ENCODE measurements at places on chromosomes 4 and X. TPM values are rescaled to one million over a fixed set of nuclear protein-coding genes. Genes with fewer than 3 reads are reported as not detected.

GRCh38 chr4:25843340-25844097 lies 19.3 kb downstream of the SEL1L3 start:
- no peak for DNase-seq

DNA sequence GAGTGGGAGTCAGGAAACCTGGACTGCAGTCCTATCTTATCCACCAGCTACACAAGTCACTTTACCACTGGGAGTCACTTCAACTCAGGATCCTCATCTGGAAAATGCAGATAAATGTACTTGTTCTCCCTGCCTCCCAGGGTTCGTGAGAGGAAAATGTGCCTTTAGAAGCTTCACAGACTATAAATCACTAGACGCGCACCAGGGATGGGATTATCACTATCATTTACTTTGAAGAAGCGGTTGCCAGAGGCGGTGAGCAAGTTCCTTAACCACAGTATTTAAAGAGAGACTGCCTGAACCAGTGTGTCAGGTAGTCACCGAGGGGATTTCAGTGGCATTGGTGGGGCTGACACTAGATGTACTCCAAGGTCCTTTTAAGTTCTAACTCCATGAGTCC lies 219.5 kb downstream of the HS6ST2 start:
- no peak for DNase-seq

GRCh38 chr4:134885436-134885835 lies 683.8 kb upstream of the PABPC4L start:
- DNase-seq = no peak

DNA sequence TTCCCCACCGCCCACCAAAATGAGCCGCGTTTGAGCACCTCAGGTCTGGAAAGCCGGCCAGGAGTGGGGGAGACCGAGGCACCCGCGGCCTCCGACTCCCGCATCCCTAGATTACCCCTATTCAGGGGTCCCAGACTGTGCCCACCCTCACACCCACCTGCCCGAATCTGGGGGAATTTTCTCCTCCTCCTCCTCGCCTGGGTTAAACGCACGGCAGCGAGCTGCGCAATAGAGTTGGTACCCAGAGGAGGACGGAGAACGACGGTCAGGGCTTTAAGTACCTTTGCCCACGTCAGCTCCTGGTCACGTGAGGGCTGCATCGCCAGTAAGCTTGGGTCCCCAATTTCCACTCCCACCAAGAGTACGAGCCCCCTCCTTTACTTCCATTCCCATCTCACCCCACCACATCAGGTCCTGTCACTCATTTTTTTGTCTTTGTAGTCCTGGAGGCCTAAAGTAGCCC lies at the start of gene ARMCX2:
Gene ARMCX2 (minus strand): TSS at position 250 of the 463 bp plus-strand sequence. CDS start 2,262 bp downstream, outside the sequence.
- peak; percentile 85 for DNase-seq

- DNase-seq = peak; percentile 48
Observed at GRCh38 chrX:80335062-80335830, 85.0 kb upstream of the TENT5D start.

GRCh38 chrX:47191331-47191730 lies 2.3 kb upstream of the UBA1 start:
- DNase-seq = no peak

DNA sequence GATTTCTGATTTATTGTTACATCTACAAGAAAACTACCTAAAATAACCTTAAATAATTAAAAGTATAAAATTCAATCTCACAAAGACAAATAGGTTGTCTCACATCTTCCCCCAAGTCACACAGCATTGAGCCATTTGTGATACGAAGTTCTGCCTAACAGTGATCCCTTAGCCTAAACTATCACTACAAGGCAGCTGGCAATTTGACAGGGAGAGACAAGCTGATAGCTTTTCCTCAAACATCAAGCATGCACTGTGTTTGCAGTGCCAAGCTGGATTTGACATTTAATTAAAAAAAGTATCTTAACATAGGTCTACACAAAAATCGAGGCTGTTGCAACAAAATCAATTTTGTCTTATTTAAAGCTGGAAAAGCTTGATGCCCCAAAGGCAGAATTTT lies 464.7 kb upstream of the TRAM1L1 start:
- no peak for DNase-seq

DNA sequence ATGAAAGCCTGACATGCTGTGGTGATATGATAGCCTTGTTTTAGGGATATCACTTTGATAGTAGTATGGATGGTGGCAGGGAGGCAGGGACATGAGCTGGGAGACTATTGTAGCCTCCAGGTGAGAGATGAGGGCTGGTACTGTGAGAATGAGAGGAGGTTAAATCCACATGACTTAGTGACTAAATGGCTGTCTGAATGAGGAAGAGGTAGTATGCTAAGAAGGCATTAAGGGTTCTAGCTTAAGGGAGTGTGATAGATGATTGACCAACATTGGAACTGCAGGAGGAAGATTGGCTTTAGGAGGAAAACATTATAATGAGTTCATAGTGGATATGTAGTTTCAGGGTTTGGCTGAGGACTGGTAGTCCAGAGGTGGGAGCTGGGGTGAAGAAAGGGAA lies 195.0 kb upstream of the ANK2 start:
- DNase-seq = no peak

- no peak for DNase-seq
Observed at GRCh38 chrX:23900220-23900797, 7.4 kb downstream of the APOO start.

DNA sequence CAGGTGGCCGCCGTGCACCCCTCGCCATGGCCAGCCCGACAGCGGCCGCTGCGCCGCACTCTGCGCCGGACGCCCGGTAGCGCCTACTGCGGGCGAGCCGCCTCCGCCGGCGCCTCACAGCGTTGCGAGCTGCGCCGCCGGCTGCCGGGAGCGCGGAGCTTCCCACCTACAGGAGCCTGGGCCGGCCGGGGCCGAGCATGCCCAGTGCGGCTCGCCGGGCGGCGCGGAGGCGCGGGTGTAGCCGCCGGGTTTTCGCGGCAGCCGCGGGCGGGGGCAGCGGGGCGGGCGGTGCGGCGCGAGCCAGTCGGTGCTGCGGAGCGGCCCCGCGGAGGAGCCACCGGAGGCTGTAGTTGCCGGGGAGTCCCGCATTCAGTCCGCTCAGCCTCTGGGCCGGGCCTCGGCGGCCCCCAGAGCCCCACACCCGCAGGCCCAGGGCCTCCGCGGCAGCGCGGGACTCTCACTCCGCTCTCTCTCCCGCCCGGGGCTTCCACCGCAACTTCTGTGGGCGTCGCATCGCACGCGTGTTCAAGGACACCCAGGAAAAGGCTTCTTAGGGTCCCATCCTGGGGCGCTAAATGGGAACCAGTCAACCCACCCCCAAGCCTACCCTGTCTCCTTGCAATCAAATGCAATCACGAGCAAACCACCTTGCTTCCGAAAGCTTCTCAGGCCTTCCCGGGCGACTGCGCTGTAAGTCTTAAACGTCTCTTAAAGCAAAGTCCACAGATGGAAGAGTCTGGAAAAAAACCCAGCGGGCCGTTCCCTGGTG lies at the start of gene MFAP3L:
Gene MFAP3L (minus strand): TSS at position 143 of the 769 bp plus-strand sequence. CDS start 20,518 bp downstream, outside the sequence.
- peak; percentile 95 for DNase-seq

DNA sequence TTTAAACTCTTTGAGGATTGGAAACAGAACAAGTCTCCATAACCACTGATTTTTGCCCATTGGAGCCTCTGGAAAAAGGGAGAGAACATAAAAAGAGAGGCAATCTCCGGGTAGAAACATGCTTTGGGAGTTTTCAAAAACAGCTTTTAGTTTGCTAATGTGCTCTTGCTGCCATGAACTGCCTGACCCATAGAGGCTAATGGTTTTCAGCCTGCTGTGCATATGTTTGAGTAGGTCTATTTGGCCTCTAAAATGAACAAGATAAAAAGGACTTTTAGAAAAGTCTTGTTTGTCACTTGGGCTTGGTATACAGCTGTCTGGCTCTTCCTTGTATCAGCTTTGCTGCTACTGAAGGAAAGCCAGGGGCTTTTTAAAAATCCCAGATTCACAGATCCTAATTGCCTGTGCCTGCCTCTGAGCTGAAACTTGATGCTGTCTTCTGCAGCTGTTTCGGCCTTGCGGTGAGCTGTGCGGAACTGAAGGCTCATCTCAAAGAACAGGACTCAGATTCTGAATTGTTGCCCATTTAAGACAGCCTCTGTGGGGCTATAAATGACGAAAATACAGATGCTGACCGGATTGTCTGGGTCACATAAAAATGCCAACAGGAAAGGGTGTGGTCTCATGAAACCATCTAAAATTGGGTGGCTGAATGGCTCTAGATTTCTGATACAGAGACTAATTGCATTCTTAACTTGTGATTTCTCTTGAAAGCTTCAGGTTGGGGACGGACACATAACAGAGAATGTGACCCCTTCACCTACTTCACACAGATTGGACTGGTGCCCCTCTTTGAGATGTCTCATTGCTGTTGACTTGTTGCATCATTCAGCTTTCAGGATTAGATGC lies 18.4 kb upstream of the ZNF41 start:
- DNase-seq = no peak

- DNase-seq = no peak
Observed at GRCh38 chr4:111502626-111503025, 642.6 kb upstream of the FAM241A start.

- no peak for DNase-seq
Observed at GRCh38 chr4:26069218-26069617, 155.2 kb downstream of the SMIM20 start.

DNA sequence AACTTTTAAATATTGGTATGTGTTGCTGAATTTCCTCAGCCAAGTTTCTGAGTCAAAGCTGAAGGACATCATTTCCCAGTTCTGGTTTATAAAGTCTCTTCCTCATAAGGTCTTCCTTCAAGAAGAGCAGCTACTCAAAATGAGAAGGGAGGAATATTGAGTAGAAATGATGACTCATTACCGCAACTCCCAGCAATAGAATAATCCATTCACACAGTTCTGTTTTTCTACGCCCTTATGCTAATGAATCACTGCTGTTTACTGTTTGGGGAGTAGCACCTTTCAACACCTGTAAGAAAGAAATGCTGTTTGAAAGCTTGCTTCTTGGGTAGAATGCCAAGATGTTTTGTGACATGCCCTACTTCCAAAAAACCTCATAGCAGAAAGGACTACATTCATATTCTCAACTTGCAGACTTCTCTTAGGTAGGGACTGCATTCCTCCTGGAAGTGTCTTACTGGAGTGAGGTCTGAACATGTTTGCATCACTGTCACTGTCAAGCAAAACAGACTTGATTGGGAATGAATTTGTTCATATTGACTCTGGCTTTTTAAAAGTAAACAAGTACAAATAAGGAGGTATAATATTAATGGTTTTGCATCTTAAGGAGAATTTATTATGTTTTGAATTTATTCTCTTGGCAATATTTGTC lies 147.2 kb upstream of the BANK1 start:
- DNase-seq = no peak

DNA sequence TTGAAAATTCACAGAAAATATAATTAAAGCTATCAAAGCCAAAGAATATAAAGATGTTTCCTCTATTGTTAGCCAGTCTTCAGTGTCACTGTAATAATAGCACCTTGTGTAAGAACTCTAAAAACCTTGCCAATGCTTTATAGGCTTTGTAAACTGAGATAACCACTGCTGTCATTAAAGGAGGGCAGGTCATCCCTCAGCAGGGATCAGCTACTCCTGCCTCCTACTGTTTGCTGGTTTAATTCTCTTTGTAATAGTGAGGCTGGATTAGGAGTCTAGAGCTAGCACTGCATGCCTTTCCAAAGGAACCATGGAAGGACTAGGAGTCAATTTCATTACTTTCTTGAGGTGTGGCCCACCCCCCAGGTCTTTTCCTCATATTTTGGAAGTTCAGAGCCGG lies 46.2 kb downstream of the FHIP1A start:
- no peak for DNase-seq

- DNase-seq = no peak
Observed at GRCh38 chr4:142585411-142585810, 260.7 kb downstream of the INPP4B start.

GRCh38 chr4:78513411-78513975 lies 38.1 kb upstream of the ANXA3 start:
- no peak for DNase-seq

GRCh38 chr4:15765391-15765790 lies 12.7 kb upstream of the CD38 start:
- DNase-seq = no peak

GRCh38 chr4:153151535-153152455 lies 52.4 kb upstream of the TRIM2 start:
- DNase-seq = peak; percentile 70

- no peak for DNase-seq
Observed at GRCh38 chr4:67403342-67403741, 142.0 kb downstream of the CENPC start.

- no peak for DNase-seq
Observed at GRCh38 chr4:56185901-56186300, 201.4 kb downstream of the AASDH start.

GRCh38 chr4:177489471-177490246 lies 47.4 kb upstream of the AGA start:
- DNase-seq = no peak

DNA sequence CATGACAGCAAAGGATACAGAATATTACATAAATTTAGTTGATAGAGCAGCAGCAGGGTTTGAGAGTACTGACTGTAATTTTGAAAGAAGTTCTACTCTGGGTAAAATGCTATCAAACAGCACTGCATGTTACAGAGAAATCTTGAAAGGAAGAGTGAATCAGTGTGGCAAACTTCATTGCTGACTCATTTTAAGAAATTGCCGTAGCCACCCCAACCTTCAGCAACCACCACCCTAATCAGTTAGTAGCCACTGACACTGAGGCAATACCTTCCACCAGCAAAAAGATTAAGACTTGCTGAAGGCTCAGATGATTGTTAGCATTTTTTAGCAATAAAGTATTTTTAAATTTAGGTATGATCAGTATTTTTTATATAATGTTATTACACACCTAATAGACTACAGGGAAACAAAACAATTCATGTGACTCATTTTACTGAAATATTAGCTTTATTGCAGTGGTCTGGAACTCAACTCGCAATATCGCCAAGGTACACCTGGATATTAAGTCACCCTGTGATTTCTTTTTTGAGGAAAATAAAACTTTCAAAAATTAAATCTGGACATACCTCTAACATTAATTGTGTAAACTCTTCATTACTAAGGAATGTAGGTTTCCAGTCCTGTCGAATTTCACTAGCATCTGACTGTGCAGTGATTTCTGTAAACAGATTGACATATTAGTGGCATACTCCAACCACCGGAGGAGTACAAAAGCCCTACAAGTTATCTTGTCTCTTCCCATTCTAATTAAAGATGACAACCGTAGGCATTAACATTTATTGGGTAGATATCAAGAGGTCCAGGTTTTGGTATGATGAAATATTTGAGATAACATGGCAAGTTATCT lies 71.1 kb downstream of the CLOCK start:
- DNase-seq = no peak

FAM53A gene
- total RNA-seq = 1.9 TPM

SSX2 gene
- total RNA-seq = not detected

PABPC1L2B gene
- total RNA-seq = not detected

ARR3 gene
- not detected for total RNA-seq

OTC gene
- 1.4 TPM for total RNA-seq

CFAP299 gene
- total RNA-seq = not detected

SYNPO2 gene
- total RNA-seq = 1,531 TPM

EMD gene
- total RNA-seq = 49.9 TPM

CXorf66 gene
- total RNA-seq = not detected

IL9R gene
- 0.30 TPM for total RNA-seq

NFKB1 gene
- 48.4 TPM for total RNA-seq

CD40LG gene
- total RNA-seq = 0.81 TPM

ART3 gene
- 0.68 TPM for total RNA-seq

BANK1 gene
- 1.8 TPM for total RNA-seq

TMPRSS11F gene
- total RNA-seq = not detected

PTPN13 gene
- 30.1 TPM for total RNA-seq

PARM1 gene
- total RNA-seq = 48.5 TPM

CBR4 gene
- 13.6 TPM for total RNA-seq

EPHA5 gene
- total RNA-seq = 0.39 TPM

FOXR2 gene
- total RNA-seq = not detected

Data from aorta (tissue), 5 donors.